ENCODE measurements at places on chromosomes 11 and 22.

GRCh38 chr11:118002010-118002540 is 15.9 kb downstream of the IL10RA start:
- DNase-seq, result no peak

- DNase-seq, result peak; percentile 2
Observed at GRCh38 chr11:59615120-59615636, 396 bp downstream of the OSBP start.

DNA sequence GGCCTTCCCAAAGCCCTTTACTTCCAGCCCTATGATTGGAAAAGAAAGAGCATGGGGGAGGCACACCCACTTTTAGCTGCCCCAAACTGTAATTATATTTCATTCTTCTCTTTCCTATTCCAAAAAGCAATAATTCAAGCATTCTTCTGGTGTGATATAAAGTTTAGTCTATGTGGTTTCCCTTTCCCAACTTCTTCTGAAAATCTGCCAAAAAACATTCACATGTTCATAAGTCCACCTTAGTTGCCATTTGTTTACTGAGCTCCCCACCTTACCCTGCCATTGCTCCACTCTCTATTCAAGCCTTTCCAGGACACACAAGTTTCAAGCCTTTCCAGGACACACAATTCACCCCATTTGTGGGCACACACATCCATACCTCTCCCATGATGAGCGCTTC is 111.6 kb upstream of the BMAL1 start:
- no peak for DNase-seq

- no peak for DNase-seq
Observed at GRCh38 chr11:77080643-77081210, 14.0 kb downstream of the CAPN5 start.

DNA sequence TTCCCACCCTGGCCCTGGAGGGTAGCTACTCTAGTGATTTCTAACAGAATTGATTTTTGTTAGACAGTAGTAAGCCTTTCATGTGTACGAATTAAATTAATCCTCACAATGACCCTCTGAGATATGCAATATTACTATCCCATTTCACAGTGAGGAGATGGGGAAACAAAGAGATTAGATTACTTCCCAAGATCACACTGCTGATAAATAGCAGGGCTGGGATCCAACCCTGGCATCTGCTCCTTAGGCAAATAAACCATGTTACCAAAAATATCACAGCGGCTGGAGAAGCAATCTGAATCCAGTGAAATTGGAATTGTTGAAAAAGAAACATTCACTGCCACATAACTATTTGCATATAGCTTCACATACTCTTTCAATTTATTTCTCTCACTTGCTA is 12.8 kb upstream of the CAVIN3 start:
- no peak for DNase-seq

All from ACHN (cell line).